ENCODE measurements at places on chromosomes 11 and 22.

DNA sequence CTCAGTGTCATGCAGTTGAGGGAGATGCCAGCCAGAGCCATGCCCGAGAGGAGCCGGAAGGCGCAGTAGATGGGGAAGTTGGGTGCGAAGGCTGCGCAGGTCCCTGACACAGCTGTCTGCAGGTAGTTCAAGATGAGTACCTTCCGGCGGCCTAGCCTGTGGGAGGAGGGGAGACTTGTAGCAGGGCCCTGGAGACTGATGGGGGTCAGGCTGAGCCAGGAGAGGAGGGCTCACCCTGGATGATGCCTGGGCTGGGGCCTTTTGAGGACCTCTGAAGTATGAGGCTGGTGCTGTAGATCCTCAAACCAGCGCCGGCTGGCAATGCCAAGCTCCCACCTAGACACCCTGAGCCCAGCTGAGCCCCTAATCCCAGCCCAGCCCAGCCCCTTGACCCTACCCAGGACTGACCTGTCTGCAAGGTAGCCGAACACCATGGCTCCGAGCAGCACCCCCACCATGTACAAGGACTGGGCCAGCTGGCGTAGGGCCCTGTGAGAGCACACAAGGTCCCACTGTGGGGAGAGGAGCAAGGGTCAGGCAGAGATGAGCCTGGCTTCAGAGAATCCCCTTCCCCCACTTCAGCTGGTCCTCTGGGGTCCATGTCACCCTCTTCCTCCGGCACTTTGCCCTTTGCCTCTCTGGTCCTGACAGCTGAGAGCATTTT is 1.1 kb downstream of the SLC22A6 start:
- no peak for DNase-seq

- no peak for DNase-seq
Observed at GRCh38 chr11:69887841-69888427, 68.7 kb upstream of the FGF3 start.

DNA sequence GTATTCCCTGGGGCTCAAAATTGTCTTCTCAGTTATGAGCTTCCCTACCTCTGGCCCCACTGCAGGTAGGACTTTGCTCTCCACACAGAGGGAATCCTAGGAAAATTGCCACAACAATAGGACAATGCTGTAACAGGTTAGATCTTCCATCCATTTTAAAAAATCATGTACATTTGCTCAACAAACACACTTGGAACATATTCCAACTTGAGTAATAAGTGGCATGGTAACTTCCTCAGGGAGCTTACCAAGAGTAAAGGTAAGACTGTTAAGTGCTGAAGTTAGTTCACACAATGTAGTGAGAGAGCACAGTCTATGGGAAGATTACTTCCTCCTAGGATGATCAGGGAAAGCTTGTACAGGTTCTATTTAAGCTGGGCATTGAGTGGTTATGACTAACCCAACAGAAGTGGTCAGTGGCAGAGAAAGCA is 78.9 kb upstream of the BIRC3 start:
- no peak for DNase-seq

- no peak for DNase-seq
Observed at GRCh38 chr11:76086743-76087635, 119.3 kb downstream of the WNT11 start.

DNA sequence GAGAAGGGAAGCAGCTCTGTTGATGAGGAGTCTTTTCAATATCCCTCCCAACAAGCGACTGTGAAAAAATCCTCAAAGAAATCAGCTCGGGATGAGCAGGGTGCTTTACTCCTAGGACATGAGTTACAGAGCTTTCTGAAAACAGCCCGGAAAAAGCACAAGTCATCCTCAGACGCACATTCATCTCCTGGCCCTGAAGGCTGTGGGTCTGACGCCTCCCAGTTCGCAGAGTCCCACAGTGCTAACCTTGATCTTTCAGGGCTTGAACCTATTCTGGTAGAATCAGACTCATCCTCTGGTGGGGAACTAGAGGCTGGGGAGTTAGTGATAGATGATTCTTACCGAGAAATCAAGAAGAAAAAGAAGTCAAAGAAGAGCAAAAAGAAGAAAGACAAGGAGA is 7.7 kb downstream of the HMGXB4 start:
- DNase-seq, result no peak

DNA sequence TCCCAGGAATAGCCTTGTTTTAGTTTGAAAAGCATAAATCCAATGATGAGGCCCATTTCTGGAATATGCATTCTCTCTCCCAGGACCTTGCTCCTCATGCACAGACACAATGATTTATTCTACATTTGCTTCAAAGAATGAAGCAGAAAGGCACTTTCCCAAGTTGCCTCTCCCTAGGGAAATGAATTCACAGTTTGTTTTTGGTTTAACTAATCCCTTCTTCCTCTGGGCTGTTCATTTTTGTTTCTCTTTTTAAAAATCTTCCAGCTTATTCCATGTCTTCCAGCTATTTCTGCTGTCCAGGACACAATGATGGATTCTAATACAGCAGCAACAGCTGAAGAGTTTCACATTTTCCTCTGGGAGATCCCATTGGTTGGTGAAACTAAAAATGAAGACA is 1529.2 kb upstream of the TENM4 start:
- DNase-seq, result no peak

All from activated T-cell treated with anti-CD3 and anti-CD28 coated beads for 1 hour (primary cell).